ENCODE measurements at places on chromosomes 5 and 9.

DNA sequence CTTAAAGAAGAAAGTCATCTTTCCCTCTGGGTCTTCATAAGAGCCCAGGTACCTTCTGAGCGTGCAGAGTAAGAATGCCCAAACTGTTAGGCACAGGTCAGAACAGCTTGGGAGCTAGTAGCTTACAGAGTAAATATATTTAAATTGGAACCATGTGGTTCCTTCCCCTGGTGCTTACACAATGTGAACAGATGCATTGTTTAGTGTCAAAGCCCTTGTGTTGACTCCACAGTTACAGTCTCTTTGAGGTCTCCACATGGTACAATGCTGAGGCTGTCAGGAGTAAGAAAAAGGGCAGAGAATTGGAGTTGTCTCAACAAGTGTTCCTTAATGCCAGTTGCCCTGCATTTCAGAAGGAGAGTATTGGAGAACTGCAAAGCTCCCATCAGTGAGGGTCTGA, 188.5 kb downstream of the PAPPA start:
- no peak for DNase-seq
- no peaks in the 10 kb centered on the region for H3K36me3 ChIP-seq
- H3K27me3 ChIP-seq: no peaks in the 10 kb centered on the region
- H3K4me3 ChIP-seq: no peak overlapping the region
- peaks cover 3% of the 10 kb centered on the region for H3K4me1 ChIP-seq

GRCh38 chr5:322942-323879, 1.7 kb downstream of the AHRR start:
- H3K36me3 ChIP-seq: no peaks in the 10 kb centered on the region
- no peaks in the 10 kb centered on the region for H3K4me1 ChIP-seq
- no peak overlapping the region for H3K4me3 ChIP-seq
- peaks cover 4% of the 10 kb centered on the region for H3K27me3 ChIP-seq
- no peak overlapping the region for H3K27ac ChIP-seq
- no peak for DNase-seq

DNA sequence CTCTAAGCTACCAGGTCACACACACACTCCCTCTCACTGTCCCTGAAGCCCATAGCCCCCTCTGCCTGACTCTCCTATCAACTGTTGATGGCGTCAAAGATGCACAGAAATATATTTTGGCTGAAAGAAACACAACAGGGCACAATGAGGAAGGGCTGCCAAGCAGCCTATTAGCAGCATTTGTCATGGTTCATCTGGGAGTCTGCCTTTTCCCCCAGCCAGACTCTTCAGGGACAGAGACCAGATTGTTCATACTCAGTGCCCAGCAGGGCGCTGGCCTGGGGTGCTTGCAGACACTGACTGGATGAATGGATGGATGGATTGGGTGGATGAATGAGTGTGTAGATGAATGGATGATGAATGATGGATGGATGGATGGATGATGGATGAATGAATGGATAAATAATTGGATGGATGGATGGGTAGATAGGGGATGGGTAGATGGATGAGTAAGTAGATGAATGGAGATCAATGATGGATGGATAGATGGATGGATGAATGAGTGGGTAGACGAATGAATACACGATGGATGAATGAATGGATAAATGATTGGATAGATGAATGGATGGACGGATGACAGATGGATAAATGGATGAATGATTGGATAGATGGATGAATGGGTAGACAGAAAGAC, 90.5 kb downstream of the ADAMTS2 start:
- no peaks in the 10 kb centered on the region for H3K4me1 ChIP-seq
- no peak for DNase-seq
- no peaks in the 10 kb centered on the region for H3K36me3 ChIP-seq

GRCh38 chr9:26954050-26954508, 2.1 kb upstream of the IFT74 start:
- no peak overlapping the region for H3K27ac ChIP-seq
- no peak overlapping the region for H3K4me3 ChIP-seq
- H3K27me3 ChIP-seq: no peaks in the 10 kb centered on the region
- H3K36me3 ChIP-seq: no peaks in the 10 kb centered on the region
- DNase-seq: no peak
- no peaks in the 10 kb centered on the region for H3K4me1 ChIP-seq

- H3K27me3 ChIP-seq: no peaks in the 10 kb centered on the region
- no peak overlapping the region for H3K27ac ChIP-seq
- H3K4me3 ChIP-seq: no peak overlapping the region
These were observed 20.4 kb downstream of the DCAF12 start for GRCh38 chr9:34106110-34106509.

DNA sequence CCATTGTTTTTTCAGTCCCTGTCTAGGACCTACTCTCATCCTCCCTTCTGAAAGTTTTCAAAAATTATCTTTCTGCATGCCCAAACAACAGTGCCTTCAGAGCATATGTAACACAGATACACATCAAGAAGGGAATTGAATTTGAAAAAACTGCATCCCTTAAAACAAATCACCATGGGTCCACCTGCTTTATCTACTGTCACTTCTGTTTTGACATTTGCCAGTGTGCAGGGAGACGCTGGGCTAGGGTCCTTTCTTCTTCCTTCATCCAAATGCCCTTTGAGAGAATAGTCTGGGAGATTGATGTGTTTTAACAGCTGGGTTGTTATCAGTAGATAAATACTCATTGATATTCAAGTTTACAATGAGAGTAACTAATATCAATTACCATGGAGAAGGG, 1630.1 kb downstream of the MAT2B start:
- no peaks in the 10 kb centered on the region for H3K36me3 ChIP-seq
- no peak overlapping the region for H3K27ac ChIP-seq
- H3K4me1 ChIP-seq: no peaks in the 10 kb centered on the region
- DNase-seq: no peak

DNA sequence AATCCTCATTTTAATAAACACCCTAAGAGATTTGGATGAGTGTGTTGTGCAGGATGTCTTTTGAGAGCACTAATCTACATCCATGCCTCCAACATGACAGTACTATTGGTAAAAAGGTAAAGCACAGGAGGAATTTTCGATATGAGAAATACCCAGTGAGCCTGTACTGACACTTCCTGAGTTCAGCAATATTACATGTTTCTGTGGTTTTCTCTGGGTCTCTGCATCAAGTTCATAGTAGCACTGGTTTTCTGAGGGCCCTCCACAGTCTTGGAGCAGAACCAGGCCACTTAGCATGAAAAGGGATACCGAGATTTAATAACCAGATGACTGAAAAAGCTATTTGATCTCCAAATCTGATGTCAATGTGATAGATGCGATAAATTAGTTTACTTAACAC, 524.1 kb downstream of the TMEM38B start:
- no peak overlapping the region for H3K4me3 ChIP-seq
- no peaks in the 10 kb centered on the region for H3K36me3 ChIP-seq
- no peak for DNase-seq
- H3K27ac ChIP-seq: no peak overlapping the region
- H3K27me3 ChIP-seq: no peaks in the 10 kb centered on the region

GRCh38 chr9:68749579-68750159, 44.6 kb downstream of the PIP5K1B start:
- H3K4me1 ChIP-seq: no peaks in the 10 kb centered on the region
- H3K4me3 ChIP-seq: no peak overlapping the region
- no peak overlapping the region for H3K27ac ChIP-seq
- H3K27me3 ChIP-seq: no peaks in the 10 kb centered on the region
- no peak for DNase-seq

- no peaks in the 10 kb centered on the region for H3K4me1 ChIP-seq
- no peaks in the 10 kb centered on the region for H3K36me3 ChIP-seq
- no peak overlapping the region for H3K4me3 ChIP-seq
- no peak overlapping the region for H3K27ac ChIP-seq
These were observed 36.5 kb downstream of the SYK start for GRCh38 chr9:90838098-90838497.

GRCh38 chr5:159209438-159210209, at the start of gene RNF145:
RNF145 (minus strand) TSS chr5:159209553; CDS start chr5:159203617, 5,936 bp downstream.
- H3K27ac ChIP-seq: peak within 1 kb of the TSS; percentile 81
- H3K36me3 ChIP-seq: no peaks in the 10 kb centered on the region
- peak; percentile 90 for DNase-seq
- H3K27me3 ChIP-seq: no peaks in the 10 kb centered on the region
- H3K4me3 ChIP-seq: peak within 1 kb of the TSS; percentile 80

GRCh38 chr5:1521671-1522600, 1.8 kb downstream of the LPCAT1 start:
- H3K36me3 ChIP-seq: no peaks in the 10 kb centered on the region
- peak; percentile 22 for DNase-seq
- H3K4me1 ChIP-seq: peaks cover 4% of the 10 kb centered on the region
- no peaks in the 10 kb centered on the region for H3K27me3 ChIP-seq
- peak overlapping the region; percentile 56 for H3K4me3 ChIP-seq

DNA sequence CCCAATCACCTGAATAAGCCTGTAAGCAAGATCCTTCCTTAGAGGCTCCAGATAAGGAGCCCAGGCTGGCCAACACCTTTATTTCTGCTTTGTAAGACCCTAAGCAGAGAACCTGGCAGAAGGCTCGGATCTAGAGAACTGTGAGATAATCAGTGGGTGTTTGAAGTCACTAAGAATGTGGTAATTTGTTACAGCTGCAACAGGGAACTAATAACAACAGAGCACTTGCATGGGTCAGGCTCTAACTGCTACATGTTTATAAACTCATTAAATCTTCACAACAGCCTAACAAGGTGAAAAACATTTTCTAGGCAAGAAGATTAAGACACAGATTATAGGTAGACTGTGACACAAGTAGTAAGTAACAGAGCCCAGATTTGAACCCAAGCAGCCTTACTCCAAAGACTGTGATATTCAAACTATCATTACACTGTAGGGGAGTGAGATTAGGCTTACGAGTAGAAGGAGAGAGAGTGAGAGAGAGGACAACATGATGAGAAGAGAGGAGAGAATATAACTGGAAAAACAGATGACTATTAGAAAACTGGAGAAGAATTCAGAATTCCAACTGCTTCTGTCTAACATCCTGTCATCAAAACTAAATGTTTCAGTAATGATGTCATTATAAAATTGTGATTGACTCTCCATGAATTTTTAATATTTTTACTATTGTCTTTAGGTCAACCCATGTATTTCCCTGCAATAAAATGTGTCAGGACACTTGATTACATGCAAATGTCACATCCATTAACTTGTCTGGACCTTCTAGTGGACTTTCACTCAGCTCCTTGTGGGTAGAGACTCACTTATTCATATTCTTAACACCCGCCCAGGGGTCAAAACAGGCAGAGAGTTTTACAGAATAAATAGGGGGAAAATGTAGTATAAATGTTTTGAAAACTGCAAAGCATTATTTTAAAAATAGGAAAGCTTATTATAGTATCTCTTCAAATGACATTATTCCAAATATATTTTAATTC, 290.9 kb upstream of the RGMB start:
- H3K4me3 ChIP-seq: no peak overlapping the region
- no peaks in the 10 kb centered on the region for H3K36me3 ChIP-seq
- no peaks in the 10 kb centered on the region for H3K4me1 ChIP-seq
- no peak for DNase-seq

Data from right lobe of liver (tissue), 6 donors.